Dermis blood vessel endothelial cell (primary cell): ENCODE measurements at places on chromosomes 5 and 9.
A peak's percentile ranks its signal among the peaks of the same experiment; 100 is the strongest.

GRCh38 chr9:81588148-81588871 lies 101.0 kb downstream of the TLE1 start:
- peak; percentile 95 for DNase-seq

- DNase-seq = peak; percentile 26
Observed at GRCh38 chr5:95617057-95617456, 2.8 kb upstream of the GPR150 start.

DNA sequence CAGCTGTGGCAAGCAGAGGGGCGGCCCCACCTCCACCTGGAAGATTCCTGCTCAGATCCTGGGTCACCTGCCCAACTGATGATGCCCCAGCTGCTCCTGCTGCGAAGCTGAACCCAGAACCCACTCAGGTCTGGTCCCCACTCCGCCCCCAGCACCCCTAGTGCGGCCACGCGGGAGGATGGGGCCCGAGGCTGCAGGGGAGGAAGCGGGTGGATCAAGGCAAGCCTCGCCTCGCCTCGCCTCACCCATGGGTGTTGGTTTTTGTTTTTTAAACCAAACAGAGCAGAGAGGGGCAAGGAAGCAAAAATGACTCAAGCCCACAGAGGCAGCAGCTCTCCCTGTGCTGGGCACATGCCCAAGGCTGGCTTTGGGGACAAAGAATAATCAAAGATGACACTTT lies 23.2 kb downstream of the ABO start:
- no peak for DNase-seq

DNA sequence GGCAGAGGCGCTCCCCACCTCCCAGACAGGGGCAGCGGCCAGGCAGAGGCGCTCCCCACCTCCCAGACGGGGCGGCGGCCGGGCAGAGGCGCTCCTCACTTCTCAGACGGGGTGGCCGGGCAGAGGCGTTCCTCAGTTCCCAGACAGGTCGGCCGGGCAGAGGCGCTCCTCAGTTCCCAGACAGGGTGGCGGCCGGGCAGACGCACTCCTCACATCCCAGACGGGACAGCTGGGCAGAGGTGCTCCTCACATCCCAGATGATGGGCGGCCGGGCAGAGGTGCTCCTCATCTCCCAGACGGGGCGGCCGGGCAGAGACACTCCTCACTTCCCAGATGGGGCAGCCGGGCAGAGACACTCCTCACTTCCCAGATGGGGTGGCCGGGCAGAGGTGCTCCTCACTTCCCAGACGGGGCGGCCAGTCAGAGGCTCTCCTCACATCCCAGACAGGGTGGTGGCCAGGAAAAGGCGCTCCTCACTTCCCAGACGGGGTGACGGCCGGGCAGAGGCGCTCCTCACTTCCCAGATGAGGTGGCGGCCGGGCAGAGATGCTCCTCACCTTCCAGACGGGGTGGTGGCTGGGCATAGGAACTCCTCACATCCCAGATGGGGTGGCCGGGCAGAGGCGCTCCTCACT lies 75.1 kb downstream of the CARTPT start:
- DNase-seq = no peak

DNA sequence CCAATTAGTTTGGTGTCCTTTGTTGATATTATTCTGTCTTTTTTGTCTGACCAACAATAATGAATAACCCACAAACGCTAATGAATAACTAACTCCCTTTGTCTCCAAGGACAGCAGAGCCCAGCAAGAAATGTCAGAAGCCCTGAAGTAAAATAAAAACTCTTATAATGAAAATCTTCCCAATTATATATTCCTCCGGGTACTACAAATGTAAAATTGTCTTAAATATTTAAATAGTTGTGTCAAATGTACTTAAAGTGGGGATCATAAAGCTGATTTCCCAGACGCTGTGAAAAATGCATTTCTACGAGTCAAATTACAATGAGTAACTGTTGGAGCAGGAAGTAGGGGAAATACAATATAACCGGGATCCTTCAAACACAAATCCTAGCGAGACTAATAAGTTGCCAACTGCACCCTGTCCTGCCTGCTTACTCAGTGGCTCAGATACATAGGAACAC lies 22.3 kb downstream of the GLIS3 start:
- DNase-seq = peak; percentile 67

- no peak for DNase-seq
Observed at GRCh38 chr5:132457371-132458225, 33.0 kb downstream of the IRF1 start.

DNA sequence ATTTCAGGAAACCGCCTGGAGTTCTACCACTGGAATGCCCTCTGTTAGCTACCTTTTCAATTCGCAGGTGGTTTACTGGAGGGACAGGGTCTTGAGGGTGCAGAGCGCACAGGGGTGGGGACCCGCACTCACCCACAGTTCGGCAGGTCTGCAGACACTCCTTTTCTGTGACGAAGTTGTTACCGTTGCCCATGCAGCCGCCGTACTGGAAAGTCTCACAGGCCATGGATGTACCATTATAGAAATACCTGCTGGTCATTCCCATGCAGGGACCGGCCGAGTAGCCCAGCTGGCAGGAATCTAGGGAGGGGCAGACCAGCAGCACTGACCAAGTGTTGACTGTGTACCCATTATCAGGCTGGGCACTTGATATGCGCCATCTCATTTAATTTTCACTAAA lies 16.8 kb downstream of the AMBP start:
- DNase-seq = no peak

- no peak for DNase-seq
Observed at GRCh38 chr5:76207120-76207519, 123.9 kb downstream of the SV2C start.

DNA sequence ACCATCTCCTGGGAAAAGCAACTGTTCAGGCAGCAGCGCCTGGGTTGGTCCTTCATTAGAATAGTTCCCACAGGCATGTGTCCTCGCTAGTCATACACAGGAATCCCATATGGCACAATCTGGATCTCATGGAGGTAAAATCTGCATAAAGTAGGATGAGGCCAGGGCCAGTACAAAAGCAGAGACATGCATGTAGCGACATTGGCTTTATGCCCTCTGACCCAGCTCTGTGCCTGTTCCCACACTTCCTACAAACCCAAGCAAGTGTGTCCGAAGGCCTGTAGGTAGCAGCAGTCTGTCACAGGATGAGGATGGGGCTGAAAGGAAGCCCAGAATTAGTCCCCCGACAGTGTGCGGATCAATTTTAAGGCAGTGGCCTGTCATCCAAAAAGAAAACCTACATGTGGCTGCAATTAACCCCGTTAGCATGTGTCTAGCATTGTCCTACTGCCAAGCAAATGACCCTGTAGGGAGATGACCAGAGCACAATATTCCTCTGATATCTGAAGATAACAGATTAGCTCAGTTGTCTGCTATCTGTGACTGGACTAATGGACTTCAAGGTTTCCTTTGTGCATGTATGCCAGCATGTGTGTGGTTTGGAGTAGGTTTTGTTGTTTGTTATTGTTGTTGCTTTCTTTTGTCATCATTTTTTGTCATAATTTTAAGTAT lies 178.8 kb downstream of the TMEM161B start:
- DNase-seq = no peak

DNA sequence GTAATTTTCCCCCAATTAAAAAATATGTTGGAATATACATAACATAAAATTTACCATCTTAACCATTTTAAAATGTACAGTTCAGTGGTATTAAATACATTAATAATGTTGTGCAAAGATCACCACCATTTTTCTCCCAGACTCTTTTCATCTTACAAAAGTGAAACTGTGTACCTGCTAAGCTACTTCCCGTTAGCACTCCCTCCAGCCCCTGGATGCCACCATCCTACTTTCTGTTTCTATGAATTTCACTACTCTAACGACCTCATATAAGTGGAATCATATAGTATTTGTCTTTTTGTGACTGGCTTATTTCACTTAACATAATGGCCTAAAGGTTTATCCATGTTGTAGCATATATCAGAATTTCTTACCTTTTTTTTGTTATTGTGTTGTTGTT lies 112.9 kb downstream of the HSPA4 start:
- DNase-seq = no peak

GRCh38 chr5:154444556-154445421 lies 1.0 kb upstream of the SAP30L start:
- DNase-seq = peak; percentile 43

- DNase-seq = no peak
Observed at GRCh38 chr9:131650254-131650653, 89.6 kb downstream of the RAPGEF1 start.

DNA sequence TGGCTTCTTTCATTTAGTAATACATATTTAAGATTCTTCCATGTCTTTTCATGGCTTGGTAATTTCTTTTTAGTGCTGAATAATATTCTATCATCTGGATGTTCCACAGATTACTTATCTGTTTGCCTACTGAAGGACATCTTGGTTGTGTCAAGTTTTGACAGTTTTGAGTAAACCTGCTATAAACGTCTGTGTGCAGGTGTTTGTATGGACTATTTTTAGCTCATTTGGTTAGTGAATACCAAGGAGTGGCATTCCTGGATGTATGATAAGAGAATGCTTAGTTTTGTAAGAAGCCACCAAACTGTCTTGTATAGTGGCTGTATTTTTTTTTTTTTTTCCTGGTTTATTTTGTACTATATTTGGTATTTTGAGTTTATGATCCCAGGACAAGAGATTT lies 38.4 kb downstream of the PRRC1 start:
- DNase-seq = no peak

GRCh38 chr9:121831869-121832268 lies 180.4 kb downstream of the DAB2IP start:
- DNase-seq = no peak

GRCh38 chr5:122775550-122776542 lies 966 bp downstream of the SNX2 start:
- peak; percentile 52 for DNase-seq

GRCh38 chr9:35852876-35853865 lies 17.0 kb downstream of the OR13J1 start:
- DNase-seq = no peak

- no peak for DNase-seq
Observed at GRCh38 chr5:25488119-25488518, 843.3 kb upstream of the CDH10 start.

DNA sequence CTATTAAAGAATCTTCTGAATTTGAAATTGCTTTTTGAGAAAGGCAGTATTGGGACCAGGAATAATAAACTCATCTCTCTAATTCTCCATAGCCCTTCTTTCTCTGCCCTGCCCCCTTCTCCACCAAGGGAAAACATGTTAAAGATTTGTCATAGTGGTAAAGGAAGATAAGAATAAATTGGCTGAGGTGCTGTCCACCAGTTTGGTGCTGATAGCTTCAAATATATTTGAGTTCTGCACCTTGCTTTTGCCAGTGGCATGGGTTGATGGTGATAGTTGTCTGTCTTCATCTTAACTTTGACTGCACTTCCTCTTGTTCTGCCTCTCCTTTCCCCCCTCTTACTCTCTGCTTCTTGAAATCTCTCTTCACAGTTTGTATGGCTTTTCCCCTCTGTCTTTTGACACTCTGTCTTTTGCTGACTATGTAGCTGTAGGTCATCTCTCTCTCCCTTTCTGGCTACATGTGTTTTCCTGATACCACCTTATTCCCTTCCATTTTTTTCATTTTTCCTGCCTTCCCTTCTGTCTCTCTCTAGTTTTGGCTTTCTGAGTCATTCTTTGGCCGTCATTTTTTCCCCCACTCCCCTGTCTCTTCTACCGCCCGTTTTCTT lies 56.6 kb downstream of the NDUFS4 start:
- DNase-seq = peak; percentile 7

DNA sequence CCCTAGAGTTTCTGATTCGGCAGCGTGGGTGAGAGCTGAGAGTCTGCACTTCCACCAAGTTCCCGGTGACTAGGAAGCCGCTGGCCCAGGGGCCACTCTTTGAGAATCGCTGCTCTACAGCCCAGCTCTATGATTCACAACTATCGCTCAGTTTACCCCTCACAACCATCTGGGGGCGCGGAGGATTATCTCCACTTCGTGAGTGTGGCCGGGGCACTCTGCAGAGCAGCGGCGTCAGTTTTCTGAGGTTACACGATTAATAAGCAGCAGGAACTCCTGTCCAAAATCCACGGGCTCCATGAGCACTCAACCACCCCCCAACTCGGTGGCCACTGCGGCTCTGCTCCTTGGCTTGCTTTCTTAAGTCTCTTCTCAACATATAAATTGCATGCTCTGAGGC lies 19.3 kb downstream of the CORO2A start:
- no peak for DNase-seq

- DNase-seq = peak; percentile 87
Observed at GRCh38 chr9:137445275-137445807, 4.2 kb upstream of the ENTPD8 start.

GRCh38 chr9:14401911-14402310 lies 88.0 kb upstream of the NFIB start:
- no peak for DNase-seq

DNA sequence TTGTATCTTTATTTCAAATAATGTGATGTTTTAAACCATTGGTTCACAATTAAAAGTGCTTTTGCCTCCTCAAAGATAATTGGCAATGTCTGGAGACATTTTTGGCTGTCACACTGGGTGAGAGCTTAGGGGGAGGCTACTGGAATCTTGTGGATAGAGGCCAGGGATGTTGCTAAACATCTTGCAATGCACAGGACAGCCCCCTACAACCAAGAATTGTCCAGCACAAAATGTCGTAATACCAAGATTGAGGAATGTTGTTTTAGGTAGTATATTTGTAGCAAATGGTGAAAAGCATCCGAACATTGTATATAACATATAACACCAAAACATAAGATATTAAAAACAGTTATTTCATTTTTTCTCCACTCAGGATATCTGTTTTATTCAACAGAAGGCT lies 99.8 kb downstream of the SLC44A1 start:
- DNase-seq = no peak

DNA sequence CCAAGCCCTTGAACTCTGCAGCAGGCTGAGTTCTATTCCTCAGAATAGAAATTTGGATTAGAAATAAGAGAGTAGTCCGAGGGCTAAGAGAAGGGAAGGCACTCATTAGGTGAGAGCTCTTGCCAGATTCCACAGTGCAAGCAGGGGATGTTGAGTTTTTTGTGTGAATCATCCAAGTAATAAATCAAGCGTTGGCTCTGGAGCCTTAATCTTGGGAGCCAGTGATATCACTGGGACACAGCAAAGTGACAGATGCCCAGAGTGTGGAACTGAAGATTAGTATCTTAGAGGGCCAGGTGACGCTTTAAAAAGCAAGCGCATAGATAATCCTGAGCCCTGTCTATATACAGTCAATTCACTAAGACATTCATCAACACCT lies 60.3 kb downstream of the FOXD1 start:
- DNase-seq = peak; percentile 15

GRCh38 chr9:97529363-97530076 lies 28.1 kb downstream of the TMOD1 start:
- no peak for DNase-seq

DNA sequence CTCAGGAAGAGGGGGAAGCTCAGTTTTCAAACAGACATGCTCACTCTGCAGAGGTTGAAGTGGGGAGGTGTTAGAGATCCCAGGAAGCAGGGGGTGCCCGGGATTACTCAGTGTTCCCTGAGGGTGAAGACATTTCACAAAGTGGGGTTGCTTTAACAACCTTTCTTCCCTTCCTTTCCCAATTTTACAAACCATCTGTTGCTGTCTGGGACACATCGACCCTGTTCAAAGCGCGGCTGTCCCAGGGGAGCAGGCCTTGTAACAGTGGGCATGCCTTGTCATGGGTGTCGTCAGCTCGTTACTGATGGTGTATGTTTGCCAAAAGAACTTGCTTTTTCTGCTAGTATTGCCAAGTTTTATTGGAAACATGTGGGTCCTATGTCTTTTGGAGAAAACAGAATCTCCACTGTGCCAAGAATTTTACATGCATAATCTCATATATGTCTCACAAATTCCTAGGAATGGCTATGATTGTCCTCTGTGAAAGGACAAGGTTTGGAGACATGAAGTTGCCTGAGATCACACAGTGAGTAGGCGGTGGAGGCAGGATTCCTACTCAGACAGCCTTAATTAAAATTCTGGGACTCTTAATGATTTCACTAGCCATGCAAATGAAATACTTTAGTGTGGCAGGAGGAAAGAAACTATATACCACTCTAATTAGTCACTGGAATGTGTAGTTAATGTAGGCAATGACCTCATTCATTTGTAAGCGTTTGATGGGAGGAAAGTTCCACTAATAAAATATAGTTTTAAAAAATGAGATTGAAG lies 198.9 kb downstream of the NXNL2 start:
- DNase-seq = peak; percentile 44
